ENCODE measurements at places on chromosomes 6 and 20.

GRCh38 chr20:61600016-61600415 lies 348.0 kb downstream of the CDH4 start:
- DNase-seq, result no peak

DNA sequence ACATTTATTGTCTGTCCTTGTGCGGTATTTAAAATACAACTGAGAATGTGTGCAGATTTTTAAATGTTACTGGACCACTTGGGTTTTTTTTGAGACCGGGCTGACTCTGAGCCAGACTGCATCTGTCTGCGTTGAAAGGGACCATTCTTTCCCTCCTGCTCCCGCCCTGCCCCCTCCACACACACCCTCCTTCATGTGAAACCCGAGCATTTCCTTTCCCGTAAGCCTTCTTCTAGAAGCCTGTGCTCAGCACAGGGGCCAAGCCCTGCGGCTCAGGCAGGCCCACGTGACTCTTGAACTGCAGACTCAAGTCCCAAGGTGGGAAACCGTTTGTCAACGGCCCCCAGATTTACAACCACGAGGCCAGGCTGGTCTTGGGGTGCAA lies 82.7 kb upstream of the FOXC1 start:
- no peak for DNase-seq

- DNase-seq, result no peak
These were observed 41.3 kb downstream of the HLA-DPB1 start for GRCh38 chr6:33116841-33117711.

DNA sequence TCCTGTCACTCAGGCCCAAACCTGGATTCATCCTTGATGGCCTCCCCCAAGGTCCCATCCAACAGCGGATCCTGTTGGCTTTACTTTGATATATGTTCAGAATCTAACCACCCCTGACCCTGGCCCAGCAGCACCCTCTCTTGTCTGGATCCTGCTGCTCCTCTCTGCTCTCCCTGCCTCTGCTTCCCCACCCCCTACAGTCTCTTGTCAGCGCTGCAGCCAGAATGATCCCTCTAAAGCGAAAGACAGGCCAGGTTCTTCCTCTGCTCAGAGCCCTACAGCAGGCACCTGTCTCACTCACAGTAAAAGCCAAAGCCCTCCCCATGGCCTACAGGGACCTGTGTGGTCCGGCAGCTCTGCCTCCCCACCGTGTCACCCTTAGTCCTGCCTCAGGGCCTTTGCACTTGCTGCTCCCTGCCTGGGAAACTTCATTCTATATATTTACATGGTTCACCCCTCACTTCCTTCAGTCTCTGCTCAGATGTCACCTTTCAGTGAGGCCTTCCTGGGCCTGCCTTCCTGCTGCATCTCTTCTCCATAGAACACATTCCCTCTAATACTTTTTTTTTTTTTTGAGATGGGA lies 37.4 kb upstream of the KCNB1 start:
- no peak for DNase-seq

GRCh38 chr6:5095236-5095635 lies 10.1 kb downstream of the PPP1R3G start:
- no peak for DNase-seq

- DNase-seq, result no peak
These were observed 70.1 kb upstream of the LOC128125822 start for GRCh38 chr6:63502156-63502555.

- no peak for DNase-seq
These were observed 44.2 kb upstream of the SUPT3H start for GRCh38 chr6:45421709-45422502.

DNA sequence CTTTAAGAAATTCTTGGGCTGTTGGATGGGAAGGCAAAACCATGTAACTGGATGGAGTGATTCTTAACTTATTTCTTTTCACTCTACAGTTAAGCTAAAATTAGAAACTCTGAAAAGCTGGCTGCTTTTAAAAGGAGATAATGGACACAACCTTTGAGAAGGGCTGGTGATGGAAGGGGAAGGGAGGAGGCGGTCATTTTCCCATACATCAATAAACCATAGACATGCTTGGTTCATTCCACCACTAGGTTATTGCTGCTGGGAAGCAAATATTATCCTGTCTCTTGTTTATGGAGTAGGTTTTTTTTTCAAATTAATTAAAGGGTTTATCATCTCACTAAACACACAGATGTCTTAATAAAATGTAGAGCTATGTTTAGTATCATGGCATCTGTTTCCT lies 76.2 kb downstream of the PLCB1 start:
- DNase-seq, result no peak

DNA sequence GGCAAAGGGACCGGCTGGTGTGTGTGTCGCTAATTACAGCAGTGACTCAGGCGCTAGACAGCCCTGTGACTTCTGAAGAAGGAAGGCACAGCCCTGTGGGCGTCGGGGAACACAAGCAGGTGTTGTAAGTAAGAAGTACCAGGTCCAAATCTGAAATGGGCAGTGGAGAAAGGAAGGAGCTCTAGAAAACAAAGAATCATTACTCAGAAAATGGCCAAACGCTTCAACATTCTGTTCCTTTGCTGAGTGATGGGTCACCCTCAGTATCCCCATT lies 106.8 kb downstream of the PXDC1 start:
- DNase-seq, result no peak

DNA sequence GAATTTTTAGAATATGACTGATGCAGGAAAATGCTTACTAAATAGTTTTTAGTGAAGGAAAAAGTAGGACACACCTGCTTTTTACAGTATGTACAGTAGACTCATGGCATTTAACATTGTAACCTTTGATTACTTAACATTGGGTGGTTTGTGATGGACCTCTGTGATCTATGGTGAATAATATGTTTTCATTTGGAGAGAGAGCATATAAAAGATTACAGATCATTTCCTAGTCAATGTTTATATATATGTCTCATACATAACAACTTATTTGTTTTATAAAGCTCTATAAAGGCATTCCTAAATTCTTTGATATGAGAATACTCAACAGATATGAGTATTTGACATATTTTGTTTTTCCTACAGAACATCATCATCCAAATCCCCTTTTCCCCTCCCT lies 129.3 kb upstream of the PDE7B start:
- DNase-seq, result no peak

DNA sequence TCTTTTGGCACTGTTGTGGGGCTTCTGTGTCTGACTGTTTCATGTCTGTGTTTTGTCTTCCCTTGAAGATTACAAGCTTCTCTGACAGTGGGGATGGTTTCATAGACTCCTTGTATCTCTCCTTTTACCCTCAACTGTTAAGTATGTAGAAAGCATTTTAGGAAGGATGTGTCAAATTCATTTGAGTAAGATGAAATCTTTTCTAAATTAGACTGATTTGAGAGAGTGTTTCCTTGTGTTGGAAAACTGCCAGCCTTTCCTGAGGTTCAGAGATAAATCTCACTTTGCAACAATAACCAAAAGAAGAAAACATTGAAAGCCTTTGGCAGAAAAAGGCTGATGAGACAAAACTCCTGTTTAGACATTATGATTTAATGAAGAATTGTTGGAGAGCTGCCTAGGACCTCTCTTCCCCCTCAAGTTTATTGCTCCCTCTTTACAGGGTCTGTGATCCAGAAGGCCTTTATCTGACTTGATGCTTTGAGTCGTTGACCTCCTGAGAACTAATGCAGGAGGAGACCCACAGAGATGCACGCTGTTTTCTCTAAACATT lies 68.3 kb downstream of the ANKS1A start:
- DNase-seq, result no peak

DNA sequence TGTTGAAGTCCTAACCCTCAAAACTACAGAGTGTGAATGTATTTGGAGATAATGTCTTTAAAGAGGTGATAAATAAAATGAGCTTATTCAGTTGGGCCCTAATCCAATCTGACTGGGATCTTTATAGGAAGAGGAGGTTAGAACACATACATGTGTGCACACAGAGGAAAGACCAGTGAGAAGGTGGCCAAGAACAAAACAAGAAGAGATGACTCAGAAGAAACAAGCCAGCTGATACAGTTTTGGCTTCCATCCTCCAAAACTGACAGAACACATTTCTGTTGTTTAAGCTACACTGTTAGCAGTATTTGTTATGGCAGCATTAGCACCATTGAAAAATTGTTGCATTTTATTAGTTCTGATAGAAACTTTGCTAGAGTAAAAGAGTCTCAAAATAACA lies 609.3 kb upstream of the IMPG1 start:
- DNase-seq, result no peak

- no peak for DNase-seq
These were observed at the start of gene CBFA2T2 for GRCh38 chr20:33490023-33490933. Gene CBFA2T2, plus strand, starts transcription at chr20:33490096. Its CDS starts 172 bp downstream, at chr20:33490268.

DNA sequence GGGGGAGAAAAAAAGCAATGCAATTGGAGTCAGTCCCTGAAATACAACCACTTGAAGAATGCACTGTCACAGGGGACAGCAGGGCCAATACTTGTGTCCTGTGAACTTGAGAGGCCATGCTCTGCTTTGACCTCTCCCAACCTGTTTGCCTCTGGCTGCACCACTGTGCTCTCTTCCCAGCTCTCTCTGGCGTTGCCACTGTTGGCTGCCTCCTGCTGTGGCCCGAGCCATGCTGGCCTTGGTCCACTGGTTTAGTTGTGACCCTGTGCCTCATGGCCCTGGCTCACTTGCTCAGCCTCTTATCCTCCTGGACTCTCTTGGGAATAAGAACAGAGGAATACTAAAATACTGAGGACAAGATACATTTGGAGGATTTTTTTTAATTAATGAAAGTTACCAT lies 14.5 kb upstream of the FBXO30 start:
- DNase-seq, result no peak

DNA sequence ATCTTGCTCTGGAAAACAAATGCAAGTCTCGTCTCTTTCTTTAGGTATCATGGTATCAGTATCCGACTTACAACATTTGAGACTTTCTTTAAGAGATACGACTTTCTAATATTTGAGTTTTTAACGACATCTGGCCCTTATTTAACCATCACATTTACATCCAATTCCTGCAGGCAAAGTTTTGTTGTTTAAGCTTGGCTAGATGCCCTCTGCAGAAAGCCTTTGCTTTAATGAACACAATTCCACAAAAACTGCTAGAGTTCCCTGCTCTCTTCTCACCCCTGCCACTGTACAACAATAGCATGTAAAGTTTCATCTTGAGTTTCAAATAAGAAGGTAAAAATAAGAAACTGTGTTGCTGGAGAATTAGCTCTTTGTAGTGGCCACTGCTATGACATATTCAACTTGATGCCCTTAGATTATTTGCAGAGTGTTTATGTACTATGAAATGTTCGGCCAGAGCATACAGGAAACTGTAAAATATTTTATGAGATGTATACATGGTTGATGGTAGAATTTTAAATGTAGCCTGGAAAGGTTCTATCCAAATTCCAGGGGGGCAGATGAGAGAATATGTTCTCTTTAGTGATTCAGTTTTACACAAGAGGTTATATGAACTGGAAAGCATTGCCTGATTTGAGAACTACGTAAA lies 438.6 kb downstream of the CDC5L start:
- no peak for DNase-seq

GRCh38 chr6:75204959-75205775 lies 686 bp downstream of the COL12A1 start:
- no peak for DNase-seq

DNA sequence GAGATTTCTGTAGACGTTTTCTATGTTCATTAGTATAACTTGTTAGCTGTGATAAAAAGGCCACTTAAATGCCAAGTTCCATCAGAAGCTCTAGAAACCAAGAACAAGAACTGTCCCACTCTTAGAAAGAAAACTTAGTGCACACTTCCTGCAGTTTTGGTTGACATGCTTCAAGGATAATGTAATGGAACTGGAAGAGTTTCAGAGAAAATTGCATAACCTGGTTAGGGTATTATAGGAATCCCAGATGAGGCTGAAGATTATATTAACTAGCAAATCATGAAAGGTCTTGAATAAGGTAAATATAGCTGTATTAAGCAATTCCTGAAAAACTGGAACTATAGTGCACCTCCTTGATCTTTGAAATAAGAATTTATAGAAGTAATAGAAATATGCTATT lies 1.8 kb upstream of the PHACTR2 start:
- DNase-seq, result no peak

- no peak for DNase-seq
These were observed 378.9 kb upstream of the CITED2 start for GRCh38 chr6:139753198-139753861.

GRCh38 chr6:166410426-166410935 lies 27.7 kb upstream of the MPC1 start:
- no peak for DNase-seq

- no peak for DNase-seq
These were observed 102.4 kb downstream of the F13A1 start for GRCh38 chr6:6217855-6218758.

DNA sequence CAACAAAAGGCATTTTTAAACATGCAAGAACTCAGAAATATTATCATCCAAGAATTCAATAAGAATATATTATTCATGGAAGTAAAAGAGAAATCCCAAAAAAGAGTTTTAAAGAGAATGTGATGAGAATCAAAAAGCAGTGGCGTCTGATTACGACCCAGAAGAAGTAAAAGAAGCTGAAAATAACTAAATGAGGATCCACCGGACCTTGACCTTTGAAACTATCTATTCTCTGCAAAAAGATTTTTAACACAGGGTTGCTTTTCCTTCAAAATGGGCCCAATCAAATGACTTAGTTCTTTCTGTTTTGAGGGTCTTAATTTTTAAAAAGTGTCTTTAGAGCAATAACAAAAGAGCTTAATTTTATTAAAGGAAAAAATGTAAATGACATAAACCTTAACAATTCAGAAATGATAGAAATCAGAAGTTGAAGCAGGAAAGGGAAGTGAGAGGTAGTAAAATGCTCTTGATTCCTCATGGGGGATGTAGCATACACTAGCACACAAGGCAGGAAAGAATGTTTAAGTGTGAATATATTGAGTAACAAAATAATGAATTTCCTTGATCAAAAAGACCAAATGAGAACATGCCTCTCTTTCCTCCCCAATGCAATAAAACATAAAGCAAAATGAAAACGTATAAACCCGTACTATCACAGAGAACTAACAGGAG lies 223.1 kb upstream of the PRDM1 start:
- DNase-seq, result no peak

GRCh38 chr6:73455865-73456629 lies 4.0 kb upstream of the CGAS start:
- DNase-seq, result no peak

- no peak for DNase-seq
These were observed 33.0 kb downstream of the TRERF1 start for GRCh38 chr6:42418724-42419123.
